Mesenchymal stem cell (in vitro differentiated cells and primary cell): ENCODE measurements at places on chromosomes 13 and 19.
A peak's percentile ranks its signal among the peaks of the same experiment; 100 is the strongest.

- no peak for DNase-seq
These were observed 11.2 kb upstream of the IL4I1 start for GRCh38 chr19:49907745-49908446.

DNA sequence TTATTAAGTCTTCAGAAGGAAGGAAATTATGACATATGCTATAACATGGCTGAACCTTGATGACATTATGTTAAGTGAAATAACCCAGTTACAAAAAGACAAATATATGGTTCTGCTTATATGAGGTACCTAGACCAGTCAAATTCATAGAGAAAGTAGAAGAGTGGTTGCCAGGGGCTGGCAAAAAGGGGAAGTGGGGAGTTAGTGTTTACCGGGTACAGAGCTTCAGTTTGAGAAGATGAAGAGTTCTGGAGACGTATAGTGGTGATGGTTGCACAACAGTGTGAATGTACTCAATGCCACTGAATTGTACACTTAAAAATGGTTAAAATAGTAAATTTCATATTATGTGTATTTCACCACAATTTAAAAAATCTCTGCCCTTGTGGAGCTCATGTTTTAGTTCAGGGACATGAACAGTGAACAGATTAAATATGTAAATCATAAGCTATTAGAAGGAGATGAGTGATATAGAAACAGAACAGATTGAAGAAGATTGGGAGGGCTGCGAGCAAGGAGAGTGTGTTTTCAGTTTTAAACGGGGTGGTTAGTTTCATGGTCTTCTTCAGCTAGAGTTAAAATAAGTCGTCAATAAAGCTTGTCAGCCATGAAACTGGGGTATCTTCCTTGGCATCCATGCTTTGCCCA, 355.2 kb downstream of the KCNRG start:
- no peak for DNase-seq

DNA sequence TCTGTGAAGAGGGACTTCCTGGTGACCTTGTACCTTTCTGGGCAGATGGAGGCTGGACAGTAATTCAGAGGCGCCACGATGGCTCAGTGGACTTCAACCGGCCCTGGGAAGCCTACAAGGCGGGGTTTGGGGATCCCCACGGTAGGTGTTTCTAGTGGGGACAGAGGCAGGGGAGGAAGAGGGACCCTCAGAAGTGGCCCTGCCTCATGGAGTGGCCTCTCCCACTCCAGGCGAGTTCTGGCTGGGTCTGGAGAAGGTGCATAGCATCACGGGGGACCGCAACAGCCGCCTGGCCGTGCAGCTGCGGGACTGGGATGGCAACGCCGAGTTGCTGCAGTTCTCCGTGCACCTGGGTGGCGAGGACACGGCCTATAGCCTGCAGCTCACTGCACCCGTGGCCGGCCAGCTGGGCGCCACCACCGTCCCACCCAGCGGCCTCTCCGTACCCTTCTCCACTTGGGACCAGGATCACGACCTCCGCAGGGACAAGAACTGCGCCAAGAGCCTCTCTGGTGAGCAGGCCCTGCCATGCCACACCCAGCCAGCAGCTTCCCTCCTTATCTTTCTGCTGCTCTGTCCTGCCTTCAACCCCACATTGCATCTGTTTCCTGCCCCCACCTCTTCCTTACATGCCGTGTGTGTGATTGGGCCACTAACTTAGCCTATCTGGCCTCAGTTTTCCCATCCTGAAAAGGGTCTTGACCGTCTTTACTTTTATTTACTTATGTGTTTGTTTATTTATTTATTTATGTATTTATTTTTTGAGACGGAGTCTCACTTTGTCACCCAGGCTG, 7.3 kb downstream of the ANGPTL4 start:
- DNase-seq = no peak

GRCh38 chr13:48154671-48155070, 59.8 kb upstream of the MED4 start:
- DNase-seq = no peak

DNA sequence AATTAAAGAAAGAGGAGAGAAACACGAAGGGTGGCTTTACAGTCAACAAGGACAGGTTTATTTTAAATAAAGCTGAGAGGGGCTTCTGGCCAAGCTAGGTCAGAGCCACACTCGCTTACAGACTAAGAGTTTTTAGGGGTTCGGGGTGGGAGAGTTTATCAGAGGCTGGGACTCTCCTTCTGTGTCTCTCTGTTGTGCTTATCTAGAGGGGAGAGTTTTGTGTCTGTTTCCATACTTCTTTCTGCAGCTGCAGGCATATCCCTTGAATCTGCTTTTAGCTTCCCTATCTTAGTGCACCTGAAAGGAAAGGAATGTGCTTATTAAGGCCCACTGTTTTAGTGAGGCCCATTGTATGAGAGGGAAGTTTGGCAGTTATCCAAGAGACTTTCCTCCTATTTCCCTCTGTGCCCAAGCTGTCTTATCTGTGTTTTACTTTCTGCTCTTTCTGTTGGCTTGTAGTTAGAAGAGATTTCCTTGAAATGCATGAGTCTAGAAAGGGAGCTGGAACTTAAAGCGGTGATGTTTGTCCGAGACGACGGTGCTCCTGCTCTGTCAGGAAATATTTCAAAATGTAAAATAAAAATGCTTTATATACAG, 275.3 kb downstream of the KCTD12 start:
- DNase-seq = no peak

DNA sequence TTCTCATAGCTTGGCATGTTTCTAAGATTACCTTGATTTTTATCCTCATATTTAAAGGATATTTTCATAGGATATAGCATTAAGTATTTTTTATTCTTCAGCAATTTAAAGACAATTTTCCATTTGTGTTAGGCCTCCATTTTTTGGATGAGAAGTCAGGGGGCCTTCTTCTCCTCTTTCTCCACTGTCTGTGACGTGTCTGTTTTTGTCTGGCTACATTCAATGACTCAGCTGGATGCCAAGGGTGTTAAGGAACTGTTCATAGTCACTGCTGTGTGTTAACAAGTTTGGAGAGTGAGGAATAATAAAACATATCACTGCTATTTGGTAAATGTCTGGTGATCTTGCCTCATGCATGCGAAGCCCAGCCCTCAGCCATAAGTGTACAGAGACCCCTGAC, 36.4 kb downstream of the ZNF582 start:
- DNase-seq = no peak

DNA sequence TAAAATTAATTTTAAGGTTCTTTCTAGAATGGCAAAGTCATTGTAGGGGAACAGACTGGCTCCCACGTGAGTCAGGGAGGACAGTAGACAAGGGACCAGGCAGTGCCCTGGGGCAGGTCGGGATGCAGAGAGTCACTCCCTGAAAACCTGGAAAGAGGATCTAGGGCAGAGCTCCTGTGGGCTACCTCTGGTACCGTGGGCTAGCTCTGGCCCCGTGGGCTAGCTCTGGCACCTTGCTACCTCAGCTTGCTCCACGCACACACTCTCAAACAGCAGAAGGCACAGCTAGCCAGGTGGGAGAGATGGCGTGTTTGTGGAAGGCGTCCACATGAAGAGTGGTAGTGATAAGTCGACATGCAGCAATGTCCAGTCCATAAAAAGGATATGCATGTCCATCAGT, 66.7 kb upstream of the ARHGEF7 start:
- no peak for DNase-seq

DNA sequence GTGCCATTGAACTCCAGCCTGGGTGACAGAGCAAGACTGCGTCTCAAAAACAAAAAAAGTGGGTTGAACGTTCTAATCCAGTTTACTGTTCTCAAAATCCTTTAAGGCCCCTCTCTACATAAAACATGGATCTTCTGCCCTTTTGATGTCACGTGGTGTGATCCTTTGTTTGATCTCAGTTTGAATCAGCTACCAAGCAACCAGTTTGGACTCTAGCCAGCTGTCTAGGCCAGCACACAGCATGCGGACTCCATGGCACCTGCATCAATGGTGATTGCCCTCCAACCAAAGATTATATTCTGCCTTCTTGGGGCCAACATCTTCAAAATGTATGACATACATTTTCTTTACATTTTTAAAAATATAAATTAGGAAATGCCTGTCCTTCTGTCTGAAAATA, 365.4 kb downstream of the NDFIP2 start:
- DNase-seq = no peak

DNA sequence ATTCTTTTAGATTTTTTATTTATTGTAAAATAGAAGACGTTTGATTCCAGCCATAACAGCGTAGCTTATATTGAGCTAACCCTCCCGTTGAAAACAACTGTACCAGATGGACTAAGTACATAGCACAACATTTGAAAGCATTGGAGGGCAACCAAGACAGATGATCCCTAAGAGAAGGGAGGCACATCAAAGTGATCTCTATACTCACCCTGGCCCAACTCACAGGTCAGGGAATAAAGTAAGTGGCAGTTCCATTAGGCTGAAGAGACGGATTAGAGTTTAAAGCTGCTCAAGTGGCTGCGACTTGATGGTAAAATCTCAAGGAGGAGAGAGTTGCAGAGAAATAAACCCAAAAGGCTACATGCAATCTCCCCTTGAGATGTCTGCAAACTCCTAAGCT, 65.1 kb upstream of the ITM2B start:
- DNase-seq = no peak

DNA sequence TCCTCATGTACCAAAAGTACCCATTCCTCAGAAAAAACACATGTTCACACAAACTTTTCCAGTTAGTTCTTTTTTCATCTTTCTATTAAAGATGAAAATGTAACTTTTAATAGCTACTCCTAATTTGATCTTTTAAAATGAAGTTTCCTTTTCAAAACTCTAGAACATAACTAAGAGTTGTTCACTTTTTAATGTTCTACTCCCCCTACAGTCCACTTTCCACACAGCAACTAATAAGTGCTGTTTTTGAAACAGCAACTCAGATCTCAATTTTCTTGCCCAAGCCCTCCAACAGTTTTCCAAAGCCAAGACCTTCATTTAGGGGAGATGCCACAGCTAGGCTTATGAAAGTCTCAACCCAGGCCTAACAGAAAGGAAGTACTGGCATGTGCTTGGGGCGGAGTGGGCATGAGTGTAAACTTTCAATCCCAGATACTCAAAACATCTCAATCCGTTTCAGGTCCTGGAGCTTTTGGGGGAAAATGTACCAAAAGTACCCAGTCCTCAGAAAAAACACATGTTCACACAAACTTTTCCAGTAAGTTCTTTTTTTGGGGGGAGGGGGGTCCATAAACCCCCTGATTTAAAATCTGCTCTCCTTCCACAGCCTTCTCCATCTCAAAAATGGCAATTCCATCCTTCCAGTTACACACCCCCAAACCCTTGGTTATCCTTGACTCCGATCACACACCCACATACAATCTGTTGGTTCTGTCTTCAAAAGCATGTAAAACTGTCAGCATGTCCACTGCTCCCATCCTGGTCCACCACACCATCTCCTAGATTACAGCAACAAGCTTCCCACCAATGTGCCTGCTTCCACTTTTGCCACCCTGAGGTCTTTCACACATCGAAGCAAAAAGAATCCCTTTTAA, 2.0 kb downstream of the FBL start:
- peak; percentile 69 for DNase-seq

DNA sequence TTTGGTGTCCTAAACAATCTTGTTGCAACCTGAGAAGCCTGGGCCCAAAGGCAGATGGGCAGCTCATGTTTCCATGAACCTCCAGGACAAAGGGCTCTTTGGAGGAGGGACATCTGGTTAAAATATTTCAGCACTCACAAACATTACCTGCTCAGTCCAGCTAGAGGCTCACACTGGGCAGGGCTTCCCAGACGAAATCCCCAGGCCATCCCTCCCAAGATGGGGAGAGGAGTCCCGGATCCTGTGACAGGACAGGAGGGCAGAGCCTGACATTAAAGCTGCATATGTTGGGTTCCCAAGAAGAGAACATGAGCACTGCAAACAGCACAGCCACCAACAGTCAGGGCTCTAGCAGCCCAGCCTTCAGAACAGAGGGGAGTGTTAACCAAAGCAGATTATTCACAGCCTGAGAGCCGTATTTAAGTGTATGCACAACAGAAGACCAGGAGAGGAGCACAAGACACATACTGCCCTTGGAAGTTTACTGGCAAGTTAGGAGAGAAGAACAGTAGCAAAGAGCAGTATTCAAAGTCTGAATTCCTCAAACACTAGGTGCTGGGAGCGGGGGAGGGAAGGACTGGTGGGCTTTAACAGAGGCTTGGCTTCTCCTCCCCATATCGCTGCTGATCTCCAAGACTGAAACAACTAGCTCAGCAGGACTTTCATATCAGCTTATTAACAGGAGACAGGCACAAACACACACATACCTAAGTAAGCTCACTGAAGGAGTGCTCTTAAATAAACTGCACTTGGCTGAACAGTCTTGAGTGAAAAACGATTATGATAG, 12.3 kb downstream of the ATP7B start:
- DNase-seq = no peak

- DNase-seq = no peak
These were observed 54.6 kb upstream of the URI1 start for GRCh38 chr19:29887442-29887855.

- peak; percentile 50 for DNase-seq
These were observed 56.1 kb downstream of the KCNRG start for GRCh38 chr13:50071379-50071778.

GRCh38 chr19:34984287-34984686, 15.8 kb upstream of the GRAMD1A start:
- no peak for DNase-seq

DNA sequence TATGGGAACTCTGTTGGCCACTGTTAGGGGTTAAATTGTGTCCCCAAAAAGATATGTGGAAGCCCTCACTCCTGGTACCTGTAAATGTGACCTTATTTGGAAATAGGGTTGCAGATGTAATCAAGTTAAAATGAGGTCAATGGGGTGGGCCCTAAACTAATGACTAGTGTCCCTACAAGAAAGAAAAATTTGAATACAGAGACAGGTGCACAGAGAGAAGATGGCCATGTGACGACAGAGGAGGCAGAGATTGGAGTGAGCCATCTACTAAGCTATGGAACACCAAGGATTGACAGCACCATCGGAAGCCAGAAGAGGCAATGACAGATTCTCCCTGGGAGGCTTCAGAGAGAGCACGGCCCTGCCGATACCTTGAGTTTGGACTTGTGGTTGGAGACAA, 16.5 kb downstream of the POU2F2 start:
- no peak for DNase-seq

DNA sequence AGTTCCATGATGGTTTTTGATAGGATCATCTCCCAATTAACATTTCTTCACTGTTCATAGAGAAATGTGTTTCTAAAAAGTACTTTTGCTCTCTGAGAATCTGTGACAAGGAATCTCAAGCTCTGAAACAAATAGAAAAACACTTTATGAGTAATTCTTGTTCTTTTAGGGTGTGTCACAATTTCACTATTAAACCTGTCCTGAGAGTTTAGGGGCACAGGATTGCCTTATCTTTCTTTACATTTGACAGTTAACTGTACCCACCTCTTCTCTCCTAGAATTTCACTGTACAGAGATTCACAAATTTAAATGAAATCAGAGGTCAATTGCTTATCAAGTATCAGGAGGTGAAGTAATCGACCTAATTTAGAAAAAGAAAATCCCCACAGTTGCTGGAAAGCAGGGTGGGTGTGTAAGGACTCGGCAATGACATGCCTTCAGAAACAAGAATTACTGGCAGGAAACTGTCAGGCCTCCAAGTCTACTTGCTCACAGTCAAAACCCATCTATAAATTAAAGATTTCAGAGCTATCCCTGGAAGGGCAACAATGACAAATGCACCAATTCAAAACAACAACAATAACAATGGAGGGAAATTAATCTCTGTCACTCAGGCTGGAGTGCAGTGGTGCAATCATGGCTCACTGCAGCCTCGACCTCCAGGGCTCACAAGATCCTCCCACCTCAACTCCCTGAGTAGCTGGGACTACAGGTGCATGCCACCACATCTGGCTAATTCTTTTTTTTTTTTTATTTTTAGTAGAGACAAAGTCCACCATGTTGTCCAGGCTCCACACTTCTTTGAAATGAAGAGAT, 250.2 kb downstream of the ABCC4 start:
- no peak for DNase-seq
